Glomerular endothelial cell (primary cell): ENCODE measurements at places on chromosomes 5 and 9.

- DNase-seq: no peak
Measured at GRCh38 chr5:25688156-25688555, 1043.4 kb upstream of the CDH10 start.

- DNase-seq: no peak
Measured at GRCh38 chr5:11902201-11902619, 2.0 kb downstream of the CTNND2 start.

GRCh38 chr5:90131383-90132133 is 278.0 kb downstream of the CETN3 start:
- DNase-seq: no peak

DNA sequence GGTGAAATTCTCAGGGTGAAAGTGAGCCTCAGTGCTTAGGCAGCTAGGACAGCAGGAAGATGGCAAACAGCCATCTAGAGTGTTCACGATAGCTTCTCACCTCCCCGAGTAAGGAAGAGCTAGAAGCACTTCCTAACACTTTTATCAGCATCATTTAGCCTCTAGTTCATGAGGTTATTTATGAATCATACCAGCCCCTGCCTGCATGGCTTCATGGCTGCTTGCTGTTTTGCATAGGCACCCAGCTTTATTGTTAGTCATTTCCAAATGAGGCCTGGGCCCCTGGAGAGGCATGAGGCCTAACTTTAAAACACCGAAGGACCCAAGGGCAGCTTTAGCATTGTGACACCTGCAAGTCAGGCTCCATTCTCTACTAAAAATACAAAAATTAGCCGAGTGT is 134.9 kb upstream of the PANK3 start:
- DNase-seq: no peak

GRCh38 chr5:123879071-123879470 is 367.1 kb downstream of the CSNK1G3 start:
- DNase-seq: no peak

DNA sequence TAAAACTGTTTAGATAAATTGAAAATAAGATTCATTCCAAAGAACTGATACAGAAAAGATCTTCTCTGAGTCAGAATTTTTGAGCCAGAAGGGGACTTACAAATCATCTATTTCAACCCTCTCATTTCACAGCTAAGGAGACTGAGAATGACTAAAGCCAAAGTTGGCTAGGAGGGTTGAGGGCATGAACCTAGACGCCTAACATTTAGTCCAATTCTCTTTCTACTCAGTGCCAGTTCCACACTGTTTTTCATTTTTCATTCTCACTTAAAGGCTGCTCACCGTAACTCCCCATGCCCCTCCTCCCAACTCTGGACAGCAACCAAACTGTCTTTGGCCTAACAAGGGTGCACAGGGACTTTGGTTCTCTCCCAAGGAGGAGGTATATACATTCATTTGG is 364.0 kb downstream of the NDUFS4 start:
- no peak for DNase-seq

GRCh38 chr9:91495450-91495849 is 71.8 kb upstream of the NFIL3 start:
- DNase-seq: no peak

DNA sequence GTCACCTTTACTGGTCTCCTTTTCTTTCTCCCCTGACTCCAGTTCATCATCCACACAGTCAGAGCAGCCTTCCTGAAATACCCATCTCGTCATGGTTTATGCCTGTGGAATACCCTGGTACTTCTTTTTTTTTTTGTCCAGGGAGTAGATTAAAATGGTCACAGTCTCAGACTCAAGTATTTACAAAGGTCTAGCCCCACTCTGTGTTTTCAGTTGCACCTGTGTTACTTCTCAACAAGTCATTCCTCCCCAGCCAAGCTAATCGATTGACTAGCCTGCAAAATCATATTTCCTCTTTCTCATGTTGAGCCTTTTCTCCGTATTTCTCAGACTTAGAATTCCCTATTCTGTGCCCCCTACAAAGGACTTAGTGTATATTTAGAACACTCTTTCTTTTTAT is 155.2 kb upstream of the KCNN2 start:
- no peak for DNase-seq

DNA sequence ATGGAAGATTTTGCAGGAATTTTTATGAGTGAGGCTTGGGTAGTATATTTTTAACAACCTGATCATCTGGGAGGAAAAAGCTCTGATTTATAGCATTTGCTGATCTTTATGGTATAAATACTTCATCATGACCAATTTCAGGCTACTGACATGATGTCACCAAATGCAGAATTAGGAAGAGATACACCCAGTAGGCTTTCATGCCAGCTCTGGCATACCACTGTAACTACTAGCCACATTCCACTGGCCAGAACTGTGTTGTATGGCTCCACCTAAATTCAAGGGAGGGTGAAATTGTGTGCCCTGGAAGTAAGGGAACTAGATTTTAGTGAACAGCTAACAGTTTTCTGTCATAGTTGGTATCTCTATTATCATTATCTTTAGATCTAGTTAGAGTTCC is 17.6 kb downstream of the AP3S1 start:
- DNase-seq: no peak

GRCh38 chr5:168693297-168693696 is 114.1 kb upstream of the PANK3 start:
- DNase-seq: no peak

DNA sequence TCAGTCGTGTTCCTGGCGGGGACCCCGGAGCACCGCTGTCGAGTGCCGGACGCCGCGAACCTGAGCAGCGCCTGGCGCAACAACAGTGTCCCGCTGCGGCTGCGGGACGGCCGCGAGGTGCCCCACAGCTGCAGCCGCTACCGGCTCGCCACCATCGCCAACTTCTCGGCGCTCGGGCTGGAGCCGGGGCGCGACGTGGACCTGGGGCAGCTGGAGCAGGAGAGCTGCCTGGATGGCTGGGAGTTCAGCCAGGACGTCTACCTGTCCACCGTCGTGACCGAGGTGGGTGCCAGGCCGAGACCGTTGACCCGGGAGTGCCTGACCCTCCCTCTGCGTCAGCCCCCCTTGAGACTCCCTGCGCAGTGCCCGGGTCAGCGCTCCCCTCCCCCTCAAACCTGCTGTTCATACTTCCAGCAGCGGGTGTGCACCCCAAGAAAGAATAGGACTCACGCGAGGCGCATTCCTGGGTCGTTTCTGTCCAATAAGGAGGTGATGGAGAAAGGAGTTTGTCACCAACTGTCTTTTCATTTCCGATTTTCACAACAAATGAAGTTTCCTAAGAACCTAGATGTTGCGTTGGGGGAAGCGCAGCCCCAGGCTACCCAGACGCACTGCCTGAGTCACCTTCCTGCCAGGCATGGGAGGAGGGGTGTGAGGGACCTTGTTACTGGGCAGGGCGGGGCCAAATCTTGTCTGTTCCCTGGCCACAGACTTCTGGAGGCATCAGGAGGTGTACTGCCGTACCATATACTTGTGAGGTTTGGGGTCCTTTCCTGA is 722 bp downstream of the SLC22A4 start:
- DNase-seq: peak; percentile 85

GRCh38 chr9:91037511-91038482 is 236.2 kb downstream of the SYK start:
- DNase-seq: no peak

DNA sequence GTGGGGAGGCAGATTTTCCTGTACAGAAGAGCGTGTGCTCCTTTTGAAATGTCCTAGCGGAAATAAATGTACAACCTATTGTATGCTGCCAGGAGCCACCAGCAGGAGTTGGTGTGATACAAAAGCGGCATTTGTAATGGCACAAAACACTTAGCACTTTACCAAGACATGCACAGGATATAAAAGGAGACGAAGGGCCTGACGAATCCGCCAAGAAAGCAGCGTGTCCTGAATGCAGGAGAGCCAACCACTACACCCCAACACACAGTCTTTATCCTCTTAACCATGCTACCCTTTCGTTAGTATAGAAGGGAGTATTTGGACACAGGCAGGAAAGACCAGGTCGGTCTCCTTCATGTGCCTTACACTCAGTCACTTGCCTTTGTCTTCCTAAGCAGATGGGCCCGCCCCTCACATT is 218.1 kb downstream of the TRIM32 start:
- no peak for DNase-seq

DNA sequence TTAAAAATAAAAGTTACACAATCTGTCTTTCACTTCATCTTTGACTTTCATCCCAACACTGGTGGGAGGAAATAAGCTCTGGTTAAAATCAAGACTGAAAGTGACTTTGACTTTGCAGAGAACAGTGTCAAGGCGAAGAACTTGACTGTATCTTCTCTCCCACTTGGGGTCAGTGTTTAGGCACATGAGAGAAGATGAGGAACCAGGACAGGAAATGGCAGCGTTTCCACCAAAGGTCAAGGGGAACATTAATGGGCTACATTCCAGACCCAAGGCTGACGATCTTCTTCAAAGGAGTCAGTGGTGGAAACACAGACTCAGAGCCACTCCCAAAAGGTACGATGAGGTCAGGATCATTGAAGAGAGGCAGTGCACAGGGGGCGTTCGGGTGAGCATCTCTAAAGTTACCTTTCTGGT is 409.5 kb downstream of the ARHGEF28 start:
- DNase-seq: peak; percentile 36

GRCh38 chr9:16921855-16922254 is 51.4 kb upstream of the BNC2 start:
- DNase-seq: no peak

DNA sequence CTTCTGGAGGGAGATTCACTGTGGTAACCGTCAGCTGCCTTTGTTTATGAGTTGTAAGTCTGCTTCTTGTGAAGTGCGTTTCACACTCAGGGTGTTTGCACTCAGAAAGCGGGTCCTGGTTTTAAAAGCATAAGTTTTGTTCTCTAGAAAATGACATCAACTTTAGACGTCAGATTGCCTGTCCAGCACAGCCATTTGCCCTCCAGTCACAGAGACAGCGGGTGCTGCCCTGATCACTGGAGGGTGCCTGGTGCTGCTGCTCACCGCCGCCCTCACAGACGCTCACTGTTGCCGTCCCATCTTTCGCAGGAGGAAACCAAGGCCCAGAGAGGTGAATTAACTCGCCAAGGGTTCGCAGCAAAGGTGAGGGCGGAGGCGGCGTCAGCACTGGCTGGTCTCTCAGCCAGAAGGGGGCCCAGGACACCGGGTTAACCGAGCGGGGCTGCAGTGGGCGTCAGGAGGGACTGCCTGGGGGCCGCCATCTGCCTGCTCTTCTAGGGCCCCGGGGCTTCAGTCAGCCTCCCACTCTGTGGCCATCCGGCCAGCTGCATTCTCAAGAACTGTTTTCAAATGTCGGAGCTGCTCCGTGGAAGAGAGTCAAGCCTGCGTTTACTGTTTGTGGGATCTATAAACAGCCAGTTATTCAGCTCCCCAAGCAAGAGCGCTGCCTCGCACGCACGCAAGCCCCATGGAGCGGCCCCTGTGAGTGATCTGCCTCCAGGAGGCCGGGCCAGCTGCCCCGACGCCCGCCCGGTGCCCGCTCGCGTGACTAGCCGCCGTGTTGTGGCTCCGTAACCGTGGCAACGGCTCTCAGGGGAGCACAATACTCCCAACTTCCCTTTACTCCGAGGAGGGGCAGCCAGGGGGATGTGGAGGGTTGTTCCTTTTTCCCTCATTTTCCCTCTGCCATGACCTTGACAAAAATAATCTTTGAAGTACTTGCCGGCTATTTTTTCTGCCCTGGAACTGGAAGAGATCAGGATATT is 43.4 kb upstream of the EXOC3 start:
- peak; percentile 72 for DNase-seq

GRCh38 chr5:30239331-30240022 is 954.0 kb upstream of the CDH6 start:
- no peak for DNase-seq

- DNase-seq: no peak
Measured at GRCh38 chr9:80191108-80191507, 619.3 kb downstream of the TLE4 start.

GRCh38 chr9:11338130-11338529 is 725.3 kb upstream of the PTPRD start:
- DNase-seq: no peak

GRCh38 chr9:129619787-129620668 is 873 bp downstream of the C9orf50 start:
- no peak for DNase-seq

- no peak for DNase-seq
Measured at GRCh38 chr5:17367256-17367840, 130.7 kb upstream of the TAF11L2 start.

- DNase-seq: no peak
Measured at GRCh38 chr9:2493529-2493928, 128.1 kb upstream of the VLDLR start.

DNA sequence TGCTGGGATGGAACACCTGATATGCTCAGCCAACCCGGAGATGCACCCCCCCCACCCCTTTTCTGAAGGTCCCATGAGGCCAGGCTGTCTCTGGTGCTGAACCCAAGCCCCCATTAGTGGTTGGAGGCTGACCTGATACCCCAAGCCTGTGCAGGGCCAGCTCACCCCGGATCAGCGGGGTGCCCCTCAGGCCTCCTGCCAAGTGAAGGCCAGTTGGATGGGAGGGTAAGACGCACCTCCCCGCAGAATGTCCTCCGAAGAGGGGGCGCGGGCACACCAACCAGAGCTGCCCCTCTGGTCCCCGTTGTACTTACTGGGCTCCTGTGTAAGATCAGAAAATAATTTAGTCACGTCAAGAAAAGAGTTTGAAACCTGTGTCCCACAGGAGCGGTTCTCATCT is 76.8 kb upstream of the OTULINL start:
- no peak for DNase-seq

DNA sequence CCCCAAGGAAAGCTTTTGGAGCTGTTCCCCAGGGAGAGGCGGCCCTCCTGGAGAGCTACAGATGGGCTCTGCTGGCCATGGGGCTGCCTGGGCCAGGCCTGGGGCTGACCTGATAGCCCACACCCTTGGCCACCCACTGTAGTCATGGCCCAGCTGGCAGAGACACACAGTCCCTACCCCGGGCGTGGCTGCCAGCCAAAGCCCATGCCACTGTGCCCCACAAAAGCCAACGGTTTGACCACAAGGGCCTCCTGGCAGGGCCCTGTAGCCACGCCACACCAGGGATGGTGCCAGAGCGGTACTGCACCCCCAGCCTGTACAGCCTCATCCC is 15.2 kb downstream of the NACC2 start:
- DNase-seq: no peak

DNA sequence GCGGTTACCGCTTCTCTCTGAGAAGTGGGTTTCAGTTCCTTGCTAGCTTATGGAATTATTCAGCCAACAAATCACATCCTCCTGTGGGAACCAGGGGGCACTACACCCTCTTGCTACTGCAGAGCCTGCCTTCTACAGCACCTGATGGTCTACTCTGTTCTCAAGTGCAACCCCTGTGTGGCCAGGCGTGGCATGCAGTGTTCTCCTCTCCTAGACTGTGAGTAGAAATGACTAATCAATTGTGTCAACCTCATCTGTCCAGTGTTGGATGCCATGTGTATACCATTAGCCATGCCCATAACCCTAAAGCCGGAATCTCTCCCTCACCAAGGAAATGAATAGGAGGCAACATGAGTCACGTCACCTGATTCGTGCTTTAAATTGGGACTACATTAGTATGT is 117.2 kb upstream of the LIFR start:
- no peak for DNase-seq

DNA sequence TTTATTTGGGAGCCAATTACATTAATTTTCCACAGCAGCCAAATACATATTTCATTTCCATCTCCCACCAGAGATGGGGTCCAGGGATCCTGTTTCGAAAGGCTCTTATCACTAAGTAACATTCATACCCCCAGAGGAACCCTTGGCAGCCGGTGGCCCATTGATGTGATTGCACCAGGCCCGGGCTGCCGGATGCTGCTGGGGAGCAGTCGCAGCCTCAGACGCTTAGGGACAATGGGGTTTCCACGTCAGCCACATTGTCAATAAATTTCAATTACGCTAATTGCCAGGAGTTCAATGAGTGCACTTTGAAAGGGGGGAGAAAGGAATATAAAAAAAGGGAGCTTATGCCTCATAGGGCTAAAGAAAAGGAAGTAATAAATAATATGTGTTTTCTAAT is 478.8 kb upstream of the ADAMTS16 start:
- DNase-seq: no peak

- no peak for DNase-seq
Measured at GRCh38 chr5:8907168-8907868, 638.6 kb downstream of the SEMA5A start.
